ENCODE measurements at places on chromosomes 12 and 14. TPM values are rescaled to one million over a fixed set of nuclear protein-coding genes. Genes with fewer than 3 reads are reported as not detected.
A peak's percentile ranks its signal among the peaks of the same experiment; 100 is the strongest.

Gene SERPINA10
- polyA plus RNA-seq, result 131 TPM

Gene NABP2
- polyA plus RNA-seq, result 12.1 TPM

Gene EIF2B2
- polyA plus RNA-seq, result 18.5 TPM

DNA sequence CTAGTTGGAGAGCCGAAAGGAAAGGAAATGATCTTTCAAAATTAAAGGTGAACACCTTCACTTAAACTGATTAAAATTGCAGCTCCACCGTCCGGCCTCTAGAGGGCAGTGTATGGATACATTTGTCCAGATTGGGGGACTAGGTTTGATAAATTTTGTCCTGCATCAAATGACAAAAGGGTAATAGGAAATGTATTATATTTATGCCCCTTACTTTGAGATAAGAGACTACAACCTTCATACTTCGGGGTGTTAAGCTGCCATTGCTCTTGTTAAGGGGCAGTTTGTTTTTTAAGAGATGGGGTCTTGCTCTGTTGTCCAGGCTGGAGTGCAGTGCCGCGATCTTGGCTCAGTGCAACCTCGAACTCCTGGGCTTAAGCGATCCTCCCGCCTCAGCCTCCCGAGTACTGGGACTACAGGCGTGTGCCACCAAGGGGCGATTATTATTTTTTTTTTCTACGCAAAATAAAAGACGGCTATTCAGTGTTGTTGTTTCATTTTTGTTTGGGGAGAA, 818 bp upstream of the SUOX start:
- peaks cover 4% of the 10 kb centered on the region for H3K4me1 ChIP-seq
- peak overlapping the region; percentile 58 for H3K4me3 ChIP-seq
- H3K36me3 ChIP-seq, result peaks cover 27% of the 10 kb centered on the region
- DNase-seq, result peak; percentile 67
- no peaks in the 10 kb centered on the region for H3K27me3 ChIP-seq

Gene LRP1-AS
- polyA plus RNA-seq, result not detected

DNA sequence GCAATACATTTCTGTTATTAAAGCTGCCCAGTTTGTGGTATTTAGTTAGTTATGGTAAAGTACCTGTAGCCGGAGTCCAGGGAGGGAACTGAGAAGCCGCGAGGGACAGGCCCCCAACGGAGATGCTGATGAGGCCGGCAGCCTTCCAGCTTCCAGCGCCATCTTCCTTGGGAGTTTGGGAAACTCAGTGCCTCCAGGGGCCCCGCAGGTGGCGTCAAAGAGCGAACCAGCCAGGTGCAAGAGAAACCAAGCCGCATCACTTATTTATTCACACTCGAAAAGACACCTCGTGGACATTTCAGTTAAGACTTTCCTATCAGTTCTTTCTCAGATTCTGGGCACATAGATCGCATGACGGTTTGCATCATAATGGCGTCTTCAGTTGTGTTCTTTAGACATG, 216.6 kb downstream of the GLT1D1 start:
- no peaks in the 10 kb centered on the region for H3K36me3 ChIP-seq
- no peaks in the 10 kb centered on the region for H3K27me3 ChIP-seq
- no peak overlapping the region for H3K4me3 ChIP-seq
- no peak for DNase-seq
- H3K4me1 ChIP-seq, result no peaks in the 10 kb centered on the region

DNA sequence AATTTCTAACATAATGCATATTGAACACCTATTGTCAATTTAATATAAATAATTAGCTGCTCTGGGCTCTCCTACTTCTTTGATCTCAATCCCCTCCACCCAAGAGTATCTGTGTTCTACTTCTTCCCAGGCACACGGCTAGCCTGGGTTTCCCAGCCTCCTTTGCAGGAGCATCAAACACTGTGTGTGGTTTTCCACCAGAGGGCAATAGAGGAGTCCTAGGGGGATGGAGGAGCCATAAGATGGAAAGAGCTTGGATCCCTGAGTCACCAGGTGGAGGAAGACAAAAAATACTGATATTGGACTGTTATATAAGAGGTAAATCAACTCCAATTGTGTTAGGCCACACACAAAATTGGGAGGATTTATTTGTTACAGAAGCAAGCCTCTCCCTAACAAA, 333.7 kb downstream of the GLT1D1 start:
- H3K36me3 ChIP-seq, result no peaks in the 10 kb centered on the region
- no peaks in the 10 kb centered on the region for H3K27me3 ChIP-seq
- H3K4me1 ChIP-seq, result no peaks in the 10 kb centered on the region
- H3K4me3 ChIP-seq, result no peak overlapping the region
